CD14-positive monocyte (primary cell): ENCODE measurements at places on chromosomes 2 and 18.

DNA sequence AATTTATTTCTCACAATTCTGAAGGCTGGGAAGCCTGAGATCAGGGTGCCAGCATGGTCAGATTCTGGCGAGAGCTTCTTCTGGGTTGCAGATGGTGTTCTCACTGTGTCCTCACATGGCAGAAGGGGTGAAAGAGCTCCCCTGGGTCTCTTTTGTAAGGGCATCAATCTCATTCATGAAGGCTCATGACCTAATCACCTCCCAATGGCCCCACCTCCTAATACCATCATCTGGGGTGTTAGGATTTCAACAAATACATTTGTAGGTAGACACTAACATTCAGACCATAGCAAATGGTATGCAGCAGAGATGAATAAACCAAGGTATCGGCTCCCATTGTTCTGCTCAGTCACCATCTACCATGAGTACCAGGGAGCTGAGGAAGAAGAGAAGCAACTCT is 32.7 kb downstream of the YPEL5 start:
- no peak for DNase-seq

GRCh38 chr18:62558015-62558663 is 35.3 kb downstream of the ZCCHC2 start:
- no peak for DNase-seq

DNA sequence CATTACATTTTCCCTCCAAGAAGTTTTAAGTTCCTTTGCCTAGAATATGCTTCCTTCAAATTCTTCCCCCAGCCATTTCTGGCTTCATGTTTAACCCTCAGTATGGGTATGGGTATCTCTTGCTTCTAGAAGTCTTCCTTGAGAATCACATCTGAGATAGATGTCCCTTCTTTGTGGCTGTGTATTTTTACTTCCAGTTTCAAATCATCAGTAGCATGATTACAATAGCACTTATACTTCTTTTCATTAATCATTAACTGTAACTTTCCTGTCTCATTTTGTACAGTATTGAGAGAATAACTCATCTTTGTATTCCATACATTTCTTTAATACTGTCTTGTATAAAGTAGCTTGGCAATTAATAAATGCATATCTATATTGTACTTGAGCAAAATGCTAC is 17.3 kb upstream of the PDE1A start:
- DNase-seq = no peak

GRCh38 chr2:223481486-223481885 is 120.7 kb downstream of the SCG2 start:
- no peak for DNase-seq

- DNase-seq = no peak
Measured at GRCh38 chr2:40488927-40489677, 37.2 kb upstream of the SLC8A1 start.

DNA sequence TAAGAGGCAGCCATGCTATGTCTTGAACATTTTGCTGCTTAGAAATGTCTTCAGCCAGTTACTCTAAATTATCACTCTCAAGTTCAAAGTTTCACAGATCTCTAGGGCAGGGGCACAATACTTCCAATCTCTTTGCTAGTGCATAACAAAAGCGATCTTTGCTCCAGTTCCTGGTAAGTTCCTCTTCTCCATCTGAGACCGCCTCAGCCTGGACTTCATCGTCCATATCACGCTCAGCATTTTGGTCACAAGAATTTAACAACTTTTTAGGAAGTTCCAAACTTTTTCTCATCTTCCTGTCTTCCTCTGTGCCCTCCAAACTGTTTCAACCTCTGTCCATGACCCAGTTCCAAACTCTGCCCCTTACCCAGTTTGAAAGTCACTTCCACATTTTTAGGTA is 8.8 kb upstream of the SLC35F5 start:
- no peak for DNase-seq

- DNase-seq = no peak
Measured at GRCh38 chr2:53715568-53715967, 52.0 kb upstream of the CHAC2 start.

- no peak for DNase-seq
Measured at GRCh38 chr2:84481702-84482101, 22.6 kb upstream of the SUCLG1 start.

DNA sequence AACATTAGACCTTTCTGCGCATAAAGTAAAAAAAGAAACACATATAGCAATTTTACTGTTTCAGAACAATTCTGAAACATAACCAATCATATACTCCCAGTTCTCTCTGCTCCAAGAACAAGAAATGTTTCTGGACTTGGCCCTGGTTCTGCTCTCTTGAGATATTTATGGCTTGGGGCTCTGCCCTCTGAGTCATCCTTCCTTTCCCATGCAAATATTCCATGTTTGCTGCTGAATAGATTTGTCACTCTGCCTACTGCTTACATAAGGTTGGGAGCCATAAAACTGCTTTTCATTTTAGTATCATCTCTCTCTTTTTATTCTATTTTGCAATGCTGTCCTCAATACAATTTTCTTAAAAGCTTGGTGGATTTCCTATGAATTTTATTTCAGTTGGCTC is 499.6 kb upstream of the ACVR2A start:
- DNase-seq = no peak

GRCh38 chr18:32258148-32258547 is 68.3 kb downstream of the MEP1B start:
- DNase-seq = no peak

DNA sequence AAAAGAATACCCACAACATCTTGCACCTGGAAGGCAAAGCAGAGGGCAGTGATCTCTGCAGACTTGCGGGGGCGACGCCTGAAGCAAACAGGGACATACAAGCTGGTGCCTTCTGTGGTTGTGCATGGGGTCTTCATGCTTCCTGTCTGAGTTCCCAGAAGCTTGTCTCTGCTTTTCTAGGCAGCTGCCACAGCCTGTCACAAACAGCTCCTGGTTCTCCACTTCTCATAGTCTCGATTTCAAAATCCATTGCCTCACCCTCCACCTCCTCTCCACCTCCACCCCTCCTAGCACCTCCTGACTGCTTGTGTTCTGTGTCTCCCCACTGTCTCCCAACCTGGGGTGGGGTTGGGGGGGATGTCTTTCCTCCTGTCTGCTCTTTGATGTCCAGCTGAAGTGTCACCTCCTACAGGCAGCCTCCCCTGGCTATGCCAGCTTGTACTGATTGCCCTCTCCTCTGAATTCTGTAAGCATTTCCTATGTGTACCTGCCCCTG is 1.7 kb upstream of the PROC start:
- peak; percentile 42 for DNase-seq

DNA sequence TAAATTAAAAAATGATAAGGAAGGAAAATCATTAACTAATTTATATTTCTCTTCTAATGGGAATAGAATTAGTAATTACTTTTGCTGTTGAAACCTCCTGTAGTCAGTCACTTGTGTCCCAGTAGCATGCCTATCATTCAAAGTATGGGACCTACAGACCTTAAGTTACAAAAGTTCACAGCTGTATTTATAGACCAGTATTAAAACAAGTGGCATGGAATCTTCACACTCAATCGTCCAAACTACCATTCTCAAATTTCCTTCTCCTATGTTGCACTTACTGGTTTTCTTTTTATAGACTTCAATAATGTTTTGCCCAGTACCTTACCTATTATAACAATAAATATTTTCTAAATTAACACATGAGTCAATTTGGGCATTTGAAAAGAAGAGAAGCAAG is 639.9 kb downstream of the ERBB4 start:
- no peak for DNase-seq

DNA sequence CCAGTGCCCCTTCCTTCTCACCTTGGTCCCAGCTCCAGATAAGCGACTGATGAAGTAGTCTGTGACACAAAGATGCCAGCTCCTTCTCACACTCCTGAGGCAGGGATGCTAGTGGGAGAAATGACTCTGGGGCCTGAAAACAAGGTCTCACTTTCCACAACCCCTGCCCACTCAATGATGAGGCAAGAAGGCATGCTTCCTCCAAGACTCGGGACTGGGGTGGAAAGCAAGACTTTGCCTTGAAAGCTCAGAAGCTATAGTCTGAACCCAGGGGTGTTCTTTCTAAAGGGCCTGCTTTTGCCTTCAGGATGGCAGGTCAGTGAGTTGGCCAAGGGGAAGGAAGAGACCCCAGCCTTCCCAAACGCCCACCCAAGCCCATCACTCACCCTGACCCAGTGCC is 1.4 kb downstream of the CCDC142 start:
- DNase-seq = no peak

DNA sequence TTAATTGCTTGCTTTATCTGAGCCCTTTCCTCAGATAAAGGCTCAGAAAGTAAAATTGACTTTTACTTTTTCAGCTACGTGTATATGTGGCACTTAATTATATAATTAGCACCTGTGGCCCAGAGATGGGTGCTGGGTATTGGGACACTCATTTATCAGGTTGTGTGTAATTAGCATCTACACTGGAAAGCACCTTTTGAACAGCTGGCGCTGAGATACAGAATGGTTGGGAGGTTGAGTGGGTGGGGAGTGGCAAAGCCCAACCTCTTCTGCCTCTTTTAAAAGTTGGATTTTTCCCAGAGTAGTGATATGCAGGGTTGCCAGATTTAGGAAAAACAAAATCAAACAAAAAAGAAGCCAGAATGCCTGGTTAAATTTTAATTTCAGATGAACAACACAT is 23.9 kb downstream of the SPTBN1 start:
- no peak for DNase-seq

GRCh38 chr18:2495381-2495780 is 75.9 kb downstream of the METTL4 start:
- no peak for DNase-seq

DNA sequence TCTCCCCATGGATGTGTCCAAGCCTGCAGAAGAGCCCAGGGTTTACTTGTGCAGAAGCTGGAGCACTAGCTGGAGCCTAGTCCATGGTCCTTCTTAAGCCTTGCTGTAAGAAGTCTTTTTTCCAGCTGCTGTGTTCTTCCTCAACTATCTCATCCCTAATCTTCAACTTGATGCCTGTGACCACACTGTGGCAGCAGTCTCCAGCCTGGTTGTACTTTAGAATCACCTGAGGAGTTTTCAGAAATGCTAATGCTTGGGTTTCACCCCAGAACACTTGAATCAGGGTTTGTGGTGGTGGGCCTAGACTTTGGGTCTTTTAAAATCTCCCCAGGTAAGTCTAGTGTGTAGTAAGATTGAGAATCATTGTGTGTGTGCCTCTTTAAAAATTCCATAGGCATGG is 173.6 kb downstream of the ADCYAP1 start:
- DNase-seq = no peak

DNA sequence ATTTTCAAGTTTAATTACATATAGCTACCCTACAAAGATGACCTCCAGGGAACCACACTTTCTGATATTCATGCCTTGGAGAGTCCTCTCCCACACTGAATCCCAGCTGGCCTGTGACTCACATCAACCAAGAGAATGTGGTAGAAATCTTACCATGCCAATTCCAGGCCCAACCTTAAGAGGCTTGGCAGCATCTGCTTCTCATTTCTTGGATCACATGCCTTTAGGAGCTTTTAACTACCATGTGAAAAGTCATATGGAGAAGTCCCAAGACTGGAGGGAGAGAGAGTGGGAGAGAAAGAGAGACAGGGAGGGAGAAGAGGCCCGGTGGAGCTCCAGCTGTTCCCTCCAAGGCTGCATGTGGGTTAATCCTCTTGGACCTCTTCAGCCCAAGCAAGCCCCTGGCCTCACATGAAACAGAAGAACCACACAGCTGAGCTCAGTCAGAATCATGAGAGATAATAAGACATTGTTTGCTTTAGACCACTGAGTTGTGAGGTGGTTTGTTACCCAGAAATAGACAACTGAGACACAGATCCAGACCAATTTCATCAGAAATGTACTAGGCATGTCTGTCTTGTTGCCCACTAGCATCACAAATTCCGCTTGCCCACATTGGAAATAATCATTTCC is 190.7 kb downstream of the MTCL1 start:
- no peak for DNase-seq

GRCh38 chr18:36757991-36758390 is 70.8 kb downstream of the TPGS2 start:
- DNase-seq = no peak

- no peak for DNase-seq
Measured at GRCh38 chr2:228446734-228447133, 265.2 kb upstream of the SPHKAP start.

- DNase-seq = no peak
Measured at GRCh38 chr2:41129988-41130387, 678.1 kb upstream of the SLC8A1 start.

- DNase-seq = no peak
Measured at GRCh38 chr2:45329045-45329677, 281.9 kb downstream of the SRBD1 start.

- no peak for DNase-seq
Measured at GRCh38 chr2:140270224-140270623, 1490.0 kb upstream of the NXPH2 start.

DNA sequence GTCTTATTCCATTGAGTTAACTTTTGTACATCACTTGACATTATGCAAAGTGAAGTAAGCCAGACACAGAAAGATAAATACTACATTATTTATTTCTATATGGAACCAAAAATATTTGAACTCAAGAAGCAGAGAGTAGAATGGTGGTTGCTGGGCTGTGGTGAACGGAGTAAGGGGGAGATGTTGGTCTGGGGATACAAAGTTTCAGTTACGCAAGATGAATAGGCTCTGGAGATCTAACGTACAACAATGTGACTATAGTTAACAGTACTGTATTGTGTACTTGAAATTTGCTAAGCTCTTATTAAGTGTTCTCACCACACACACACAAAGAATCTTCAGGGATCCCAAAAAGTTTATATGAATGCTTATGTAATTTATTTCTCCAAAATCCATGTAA is 124.8 kb upstream of the VWC2L start:
- DNase-seq = no peak

GRCh38 chr2:164565359-164565758 is 55.9 kb downstream of the GRB14 start:
- DNase-seq = no peak

DNA sequence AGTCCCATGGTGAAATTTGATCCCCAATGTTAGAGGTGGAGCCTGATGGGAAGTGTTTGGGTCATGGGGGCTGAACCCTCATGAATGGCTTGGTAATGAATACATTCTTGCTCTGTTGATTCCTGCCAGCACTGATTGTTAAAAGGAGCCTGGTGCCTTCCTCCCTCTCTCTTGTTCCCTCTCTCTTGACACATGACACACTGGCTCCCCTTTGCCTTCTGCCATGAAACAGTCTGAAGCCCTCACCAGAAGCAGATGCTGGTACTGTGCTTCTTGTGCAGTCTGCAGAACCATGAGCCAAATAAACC is 30.6 kb upstream of the EPC2 start:
- no peak for DNase-seq

- DNase-seq = no peak
Measured at GRCh38 chr2:98839292-98839691, 96.7 kb downstream of the CRACDL start.

DNA sequence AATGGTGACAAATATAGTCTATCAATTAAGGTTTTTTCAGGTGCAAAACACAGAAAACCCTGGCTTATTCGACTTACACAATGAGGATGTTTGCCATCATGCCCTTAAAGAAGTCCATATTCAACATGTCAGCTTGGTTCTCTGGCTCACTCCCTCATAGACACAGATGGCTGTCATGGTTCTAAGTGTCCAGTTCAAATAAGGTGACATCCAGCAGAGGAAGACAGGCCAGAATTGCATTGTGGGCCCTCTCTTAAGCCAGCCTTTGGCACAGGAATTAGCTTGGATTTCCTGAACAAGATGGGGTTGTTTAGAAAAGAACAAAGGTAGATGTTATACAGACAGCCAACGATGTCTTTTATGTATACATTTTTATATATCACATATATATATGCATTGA is 18.7 kb upstream of the SLC1A4 start:
- no peak for DNase-seq

GRCh38 chr2:16037808-16038457 is 97.6 kb downstream of the MYCN start:
- DNase-seq = no peak
